ENCODE measurements at places on chromosomes 6 and 20.

DNA sequence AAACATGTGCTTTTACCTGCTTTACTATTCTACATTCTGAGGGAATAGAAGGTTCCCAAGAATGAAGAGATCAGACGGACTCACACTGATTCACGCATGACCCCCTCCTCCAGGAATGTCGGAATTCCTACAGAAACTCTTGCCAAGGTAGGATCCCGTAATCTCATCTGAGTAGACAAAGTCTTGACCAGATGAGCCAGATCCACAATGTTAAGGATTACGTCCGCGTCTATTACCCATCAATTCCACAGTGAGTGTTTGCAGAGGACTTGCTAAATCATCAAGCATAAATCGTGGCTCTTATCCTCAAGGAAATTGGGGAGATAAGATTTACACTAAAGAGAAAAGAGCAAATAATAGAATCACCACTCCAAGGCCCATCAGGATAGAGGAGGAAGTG, 245.9 kb upstream of the FOXQ1 start:
- no peak for DNase-seq

GRCh38 chr6:89527634-89528033, 94.7 kb downstream of the ANKRD6 start:
- no peak for DNase-seq

- DNase-seq = no peak
Measured at GRCh38 chr20:3572151-3572550, 91.0 kb downstream of the GFRA4 start.

DNA sequence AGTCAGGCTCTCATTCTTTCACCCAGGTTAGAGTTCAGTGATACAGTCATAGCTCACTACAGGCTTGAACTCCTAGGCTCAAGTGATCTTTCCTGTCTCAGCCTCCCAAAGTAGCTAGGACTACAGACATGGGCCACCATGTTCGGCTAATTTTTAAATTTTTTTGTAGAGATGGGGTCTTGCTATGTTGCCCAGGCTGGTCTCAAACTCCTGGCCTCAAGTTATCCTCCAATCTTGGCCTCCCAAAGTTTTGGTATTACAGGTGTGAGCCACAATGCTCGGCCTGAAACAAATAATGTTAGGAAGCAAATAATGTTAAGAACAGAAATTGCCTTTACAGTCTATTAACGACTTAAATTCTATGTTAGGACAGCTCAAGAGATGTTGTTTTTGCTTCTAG, 1.8 kb upstream of the UBR2 start:
- DNase-seq = no peak

- DNase-seq = no peak
Measured at GRCh38 chr6:29730575-29731126, 7.4 kb downstream of the HLA-F start.

GRCh38 chr20:32610472-32611218, 25.5 kb upstream of the NOL4L start:
- DNase-seq = no peak
